Activated T-cell treated with anti-CD3 and anti-CD28 coated beads for 48 hours (primary cell): ENCODE measurements at places on chromosomes 1 and 21.

GRCh38 chr1:240100371-240100934 is 8.8 kb downstream of the FMN2 start:
- DNase-seq: no peak

- DNase-seq: no peak
Measured at GRCh38 chr1:200290010-200290685, 119.7 kb downstream of the ZNF281 start.

GRCh38 chr1:76501136-76501535 is 366.1 kb upstream of the ST6GALNAC5 start:
- DNase-seq: no peak

- DNase-seq: no peak
Measured at GRCh38 chr1:221881805-221882581, 140.1 kb upstream of the DUSP10 start.

DNA sequence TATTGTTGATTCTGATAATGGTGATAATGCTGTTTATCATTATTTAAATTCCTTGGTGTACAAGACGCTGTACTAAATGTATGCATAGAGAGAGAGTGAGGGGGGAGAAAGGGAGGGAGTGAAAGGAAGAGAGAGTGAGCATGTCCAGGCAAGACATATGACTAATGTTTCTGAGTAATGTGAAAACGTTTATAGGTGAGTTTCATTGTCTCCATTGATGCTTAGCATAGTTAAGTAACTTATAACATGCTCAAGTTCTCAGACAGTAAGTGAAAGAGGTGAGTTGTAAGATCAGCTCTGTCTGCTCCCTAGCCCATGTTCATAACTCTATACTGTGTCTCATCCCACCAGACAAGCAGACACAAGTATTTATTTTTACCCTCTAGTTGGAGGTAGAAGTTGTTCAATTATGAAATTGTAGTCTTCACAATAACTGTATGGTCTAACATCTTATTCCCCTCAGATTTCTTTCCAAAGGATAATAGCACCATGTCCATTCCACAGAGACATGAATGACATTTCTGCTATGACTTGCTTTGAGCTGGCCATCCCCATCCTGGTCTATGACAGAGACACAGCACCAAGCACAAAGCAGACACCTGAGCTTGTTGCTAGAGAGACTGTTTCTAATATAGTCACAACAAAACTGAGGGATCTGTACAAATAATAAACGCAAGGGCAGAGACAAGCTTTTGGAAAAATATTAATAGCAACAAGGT is 285.1 kb downstream of the CACNA1E start:
- DNase-seq: no peak

DNA sequence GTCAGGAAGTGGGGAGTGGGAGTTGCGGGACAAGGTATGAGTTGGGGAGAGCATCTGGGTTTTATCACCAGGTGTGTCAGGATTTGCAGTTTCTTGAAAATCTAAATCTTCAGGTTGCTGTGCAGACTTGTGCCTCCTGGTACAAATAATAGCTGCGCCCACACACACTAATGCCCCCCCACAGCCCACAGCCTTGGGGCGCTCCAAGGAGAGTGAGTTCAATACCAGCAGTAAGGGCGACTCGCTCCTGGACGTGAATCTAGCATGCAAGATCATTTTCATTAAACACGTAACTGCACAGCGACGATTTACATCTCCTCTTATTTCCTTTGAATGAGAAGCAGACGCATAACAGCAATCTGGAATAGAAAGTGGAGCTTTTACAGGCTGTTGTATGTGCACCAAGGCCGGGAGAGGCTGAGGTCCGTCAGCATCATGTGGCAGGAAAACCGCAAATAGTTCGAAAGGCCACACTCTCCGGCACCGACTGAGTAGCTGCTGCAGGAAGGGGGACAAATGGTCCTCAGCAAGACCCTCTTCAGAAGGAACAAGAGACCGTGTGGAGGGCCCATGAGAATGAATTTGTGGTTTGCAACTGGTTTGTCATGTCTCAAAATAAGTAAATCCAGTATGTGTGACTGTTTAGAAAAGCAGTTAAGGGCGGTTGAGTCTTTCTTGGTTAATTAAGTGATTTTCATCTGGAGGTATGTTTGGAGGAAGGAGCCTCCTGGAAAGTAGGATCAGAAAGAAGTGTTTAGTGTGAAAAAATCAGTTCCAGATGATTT is 439.5 kb downstream of the SMYD3 start:
- DNase-seq: no peak

GRCh38 chr21:45381036-45381787 is 23.8 kb upstream of the COL18A1 start:
- no peak for DNase-seq

- no peak for DNase-seq
Measured at GRCh38 chr1:177164380-177165068, at the start of gene ASTN1. TSS of gene ASTN1 (minus strand) at chr1:177164712. CDS start at chr1:177164676, 36 bp downstream.

DNA sequence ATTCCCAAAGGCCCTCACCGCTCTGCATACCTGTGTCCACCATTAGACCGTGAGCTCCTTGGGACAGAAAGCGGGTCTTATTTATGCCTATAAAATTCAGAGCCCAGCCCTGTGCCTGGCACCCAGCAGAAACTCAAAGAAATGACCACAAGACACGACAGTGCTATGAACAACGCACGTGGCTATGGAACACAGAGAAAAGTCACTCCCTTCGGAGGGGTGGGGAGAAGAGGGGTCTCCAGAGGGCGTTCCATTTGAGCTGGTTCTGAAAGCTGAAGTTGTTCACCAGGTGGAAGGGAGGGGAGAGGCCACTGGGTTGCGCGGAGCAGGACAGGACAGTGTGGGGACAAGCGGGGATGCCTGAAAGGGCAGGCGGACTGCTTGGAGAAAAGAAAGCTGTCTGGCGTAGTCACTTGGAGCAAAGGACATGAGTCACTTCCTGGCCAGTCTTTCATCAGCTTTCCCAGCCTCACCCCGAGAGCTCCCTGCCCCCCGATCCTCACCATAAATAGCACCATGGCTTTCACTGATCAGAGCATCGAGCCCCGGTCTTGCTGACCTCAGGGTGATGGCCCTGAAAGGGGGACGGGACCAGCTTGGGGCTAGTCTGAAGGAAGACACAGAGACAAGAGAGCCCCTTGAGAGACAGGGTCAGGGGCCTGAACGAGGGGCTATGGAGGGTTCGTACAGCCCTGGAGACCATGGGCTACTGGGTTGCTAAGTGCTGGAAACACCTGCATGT is 28.5 kb downstream of the ECE1 start:
- no peak for DNase-seq

DNA sequence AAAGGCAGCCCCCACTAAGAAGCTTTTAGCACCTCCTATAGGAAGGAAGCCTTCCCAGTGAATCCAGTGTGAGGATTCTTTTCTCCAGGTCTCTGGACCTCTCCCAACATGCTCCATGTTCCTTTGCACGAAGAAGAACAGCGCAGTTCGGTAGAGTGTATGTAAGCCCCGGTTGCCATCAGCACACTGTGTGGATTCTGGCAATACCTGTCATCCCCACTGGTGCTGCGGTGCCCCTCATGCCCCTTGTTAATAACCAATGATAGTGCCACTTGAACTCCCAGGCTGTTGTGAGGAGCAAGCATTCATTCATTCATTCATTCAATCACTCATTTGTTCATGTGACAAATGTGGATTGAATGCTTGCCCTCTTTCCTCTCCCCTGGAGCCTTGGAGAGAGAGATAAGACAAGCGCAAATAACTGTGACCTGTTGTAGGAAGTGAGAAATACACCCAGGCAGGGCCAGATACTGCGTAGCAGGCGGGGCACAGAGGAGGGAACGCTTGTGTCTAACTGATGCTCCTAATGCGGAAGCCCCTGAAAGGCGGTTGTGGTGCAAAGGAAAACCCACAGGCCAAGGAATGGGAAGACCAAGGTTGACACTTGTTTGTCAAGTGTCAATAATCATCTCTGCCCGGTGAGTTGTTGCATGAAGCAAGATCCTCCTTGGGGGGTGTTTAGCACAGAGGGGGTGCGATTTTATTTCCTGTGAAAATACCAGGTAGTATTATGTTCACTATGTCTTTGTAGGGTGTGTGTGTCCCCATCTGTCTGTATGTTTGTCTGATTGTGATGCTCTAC is 9.8 kb downstream of the LGR6 start:
- DNase-seq: no peak

GRCh38 chr1:47593598-47594285 is 155.9 kb downstream of the FOXD2 start:
- DNase-seq: no peak

DNA sequence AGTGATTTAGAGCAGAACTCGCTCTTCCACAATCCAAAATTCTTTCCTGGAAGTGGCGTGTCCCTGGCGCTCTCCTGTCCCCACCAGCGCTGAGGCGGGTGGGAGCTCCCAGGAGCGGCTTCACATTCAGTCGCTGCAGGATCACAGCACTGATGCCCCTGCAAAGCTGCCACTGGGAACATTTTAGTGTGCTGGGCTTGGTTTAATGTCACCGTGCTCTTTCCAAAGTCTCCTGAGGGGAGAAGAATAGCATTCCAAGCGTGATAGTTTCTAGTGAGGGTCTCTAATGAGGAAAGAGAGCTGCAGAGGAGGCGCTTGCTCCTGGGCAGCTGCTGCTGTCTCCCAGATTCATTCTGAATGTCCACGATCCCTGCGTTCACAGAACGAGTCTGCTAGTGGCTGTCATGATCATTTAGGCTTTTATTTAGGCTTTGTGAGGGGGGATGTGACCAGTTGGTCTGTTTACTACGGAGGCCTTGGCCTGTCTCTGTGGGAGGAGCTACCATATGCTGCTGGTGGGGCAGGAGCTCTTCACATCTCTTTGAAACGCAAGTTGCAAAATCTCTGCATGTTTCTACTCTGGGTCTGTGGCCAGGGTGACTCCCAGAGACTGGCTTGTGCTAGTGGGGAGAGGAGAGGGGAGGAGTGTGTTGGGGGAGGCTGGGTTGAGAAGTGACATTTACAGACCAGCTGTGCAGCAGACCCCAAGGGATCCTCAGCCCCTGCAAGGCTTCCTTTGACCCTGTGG is 23.4 kb downstream of the OLFML3 start:
- DNase-seq: no peak

- no peak for DNase-seq
Measured at GRCh38 chr1:36123356-36123755, 1.7 kb downstream of the COL8A2 start.

DNA sequence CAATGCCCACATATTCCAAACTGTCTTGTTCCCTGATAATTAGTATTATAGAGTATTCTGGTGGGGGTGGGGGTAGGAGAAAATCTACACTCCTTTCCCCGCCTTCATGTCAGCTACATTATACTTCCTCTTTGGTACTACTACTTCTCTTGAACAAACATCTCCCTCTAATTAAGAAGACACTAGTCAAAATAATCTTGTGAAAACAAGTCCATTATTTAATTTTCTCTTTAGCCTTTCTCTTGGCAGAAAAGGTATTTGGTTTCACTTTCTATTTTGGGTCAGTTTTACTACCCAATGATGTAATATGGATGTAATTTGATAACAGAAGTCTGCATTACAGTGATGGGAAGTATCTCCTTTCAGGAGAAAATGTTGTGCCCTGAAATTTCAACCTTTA is 22.5 kb downstream of the NTMT2 start:
- no peak for DNase-seq

DNA sequence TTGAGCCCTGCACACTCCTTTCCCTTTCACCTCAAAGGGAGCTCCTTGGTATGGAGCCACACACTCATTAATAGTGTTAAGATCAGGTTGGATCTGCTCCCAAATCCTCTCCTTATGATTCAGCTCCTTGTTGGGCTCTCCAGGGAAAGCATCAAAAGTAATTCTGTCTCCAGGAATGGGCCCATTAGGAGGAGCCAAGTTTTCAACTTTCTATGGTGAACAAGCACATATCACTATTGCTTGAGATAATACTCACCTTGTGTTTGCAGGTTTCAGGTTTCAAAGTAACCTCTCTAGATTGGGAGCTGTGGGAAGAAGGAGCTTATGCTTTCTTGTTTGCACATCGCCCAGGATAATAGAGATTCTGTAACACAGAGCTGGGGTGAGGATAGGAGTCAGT is 164.8 kb downstream of the TNFSF18 start:
- DNase-seq: no peak

DNA sequence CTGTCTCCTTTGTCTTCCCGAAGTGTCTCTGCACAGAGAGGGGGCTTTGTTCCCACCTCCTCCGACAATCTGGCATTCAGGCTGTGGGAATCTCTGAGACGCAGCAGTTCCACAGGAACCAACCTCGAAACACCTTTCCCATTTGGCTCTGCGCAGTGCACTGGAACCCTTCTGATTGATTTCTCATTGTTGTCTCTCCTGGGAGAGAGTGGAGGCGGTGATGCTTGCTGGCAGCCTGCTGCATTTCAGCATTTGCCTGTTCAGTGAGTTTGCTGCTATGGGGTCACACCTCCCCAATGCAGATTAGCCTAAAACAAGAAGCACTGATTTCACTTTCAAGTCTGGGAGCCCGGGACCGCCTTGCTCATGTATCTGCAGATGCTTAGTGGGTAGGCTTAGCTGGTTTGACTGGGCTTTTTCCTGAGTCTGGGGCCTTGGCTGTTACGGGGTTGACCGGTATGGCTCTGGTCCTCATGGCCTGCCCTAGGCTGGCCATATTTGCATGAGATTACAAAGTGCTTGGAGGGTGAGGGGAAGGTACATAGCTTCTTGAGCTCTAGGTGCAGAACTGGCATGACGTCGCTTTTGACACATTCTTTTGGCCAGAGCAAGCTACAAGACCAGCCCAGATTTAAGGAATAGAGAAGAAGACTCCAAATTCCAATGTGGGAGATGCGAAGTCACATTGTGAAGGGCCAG is 695.3 kb downstream of the PTPRU start:
- no peak for DNase-seq

- DNase-seq: no peak
Measured at GRCh38 chr1:172342584-172343239, 77.8 kb upstream of the C1orf105 start.

GRCh38 chr1:64962441-64962840 is 3.9 kb downstream of the JAK1 start:
- no peak for DNase-seq

DNA sequence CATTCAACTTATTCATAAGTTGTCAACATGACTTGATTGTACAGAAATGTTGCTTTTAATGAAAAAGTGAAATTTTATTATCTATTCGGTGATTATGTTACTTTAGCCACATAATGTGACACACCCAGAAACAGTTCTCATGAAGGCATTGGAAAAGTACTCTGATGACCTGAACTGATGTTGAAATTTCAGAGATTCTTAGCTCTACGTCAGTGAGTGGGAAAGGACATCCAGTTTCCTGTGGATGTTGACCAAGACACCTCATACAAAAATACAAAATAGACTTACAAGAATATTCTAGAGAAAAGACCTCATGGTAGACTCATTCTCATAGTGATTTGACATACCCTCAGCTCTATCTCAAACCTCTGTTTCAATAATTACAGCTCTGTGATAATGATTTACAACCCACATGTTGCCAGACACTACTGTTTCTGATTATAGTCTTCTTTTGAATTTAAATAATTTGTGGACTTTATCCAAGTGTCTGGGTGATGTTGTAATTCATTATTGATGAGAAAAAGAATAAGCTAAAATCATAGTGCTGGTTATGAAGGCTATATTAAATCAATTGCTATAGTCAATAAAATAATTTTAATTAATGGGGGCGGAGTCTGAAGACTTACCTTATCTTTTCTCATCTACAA is 37.3 kb downstream of the KCNK2 start:
- DNase-seq: no peak

GRCh38 chr1:19597496-19598309 is 46.4 kb upstream of the NBL1 start:
- DNase-seq: no peak
